Stimulated activated naive CD8-positive, alpha-beta T cell treated with anti-CD3 and anti-CD28 coated beads, Interleukin-15, Interleukin-2, amounts not matched to agents 100 U/mL and 50 U/mL, for 24 hours (primary cell): ENCODE measurements at places on chromosomes 16 and 17.

GRCh38 chr17:57861790-57862693, 12.2 kb upstream of the MRPS23 start:
- no peak for DNase-seq

- DNase-seq = no peak
Measured at GRCh38 chr16:83615953-83616350, 191.8 kb upstream of the HSBP1 start.

- no peak for DNase-seq
Measured at GRCh38 chr17:17140590-17140980, 65.5 kb downstream of the PLD6 start.

- no peak for DNase-seq
Measured at GRCh38 chr17:81449351-81449750, 54.1 kb downstream of the BAHCC1 start.

GRCh38 chr16:21159281-21159951, 942 bp downstream of the LDAF1 start:
- DNase-seq = peak; percentile 22

DNA sequence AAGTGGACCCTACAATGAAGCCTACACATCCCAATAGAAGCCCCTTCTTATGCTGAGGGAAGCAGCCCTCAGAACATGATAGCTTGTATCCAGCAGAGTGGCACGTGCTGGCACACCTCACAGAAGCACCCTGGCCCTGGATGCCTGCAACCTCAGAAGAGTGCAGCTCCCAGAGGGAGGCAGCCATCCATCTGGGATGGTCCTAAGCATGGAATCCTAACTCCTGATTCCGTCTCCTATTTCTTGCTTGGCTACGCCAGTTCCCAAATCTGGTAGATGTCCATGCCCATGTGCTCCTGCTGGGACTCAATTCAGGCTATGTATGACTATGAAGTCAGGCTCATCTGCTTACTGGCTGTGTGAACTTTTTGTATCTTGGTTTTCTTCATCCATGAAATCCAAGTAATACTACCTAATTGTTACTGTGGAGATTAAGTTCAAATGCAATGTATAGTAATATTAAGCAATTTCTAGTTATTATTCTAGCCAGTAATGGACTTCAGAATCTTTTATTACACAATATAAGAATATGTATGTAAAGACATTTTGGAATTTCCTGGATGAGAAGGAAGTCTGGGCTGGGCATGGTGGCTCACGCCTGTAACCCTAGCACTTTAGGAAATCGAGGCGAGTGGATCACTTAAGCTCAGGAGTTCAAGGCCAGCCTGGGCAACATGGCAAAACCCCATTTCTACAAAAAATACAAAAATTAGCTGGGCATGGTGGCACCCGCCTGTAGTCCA, 32.4 kb downstream of the SIAH1 start:
- DNase-seq = no peak

GRCh38 chr16:5428932-5429331, 331.3 kb upstream of the EEF2KMT start:
- no peak for DNase-seq

DNA sequence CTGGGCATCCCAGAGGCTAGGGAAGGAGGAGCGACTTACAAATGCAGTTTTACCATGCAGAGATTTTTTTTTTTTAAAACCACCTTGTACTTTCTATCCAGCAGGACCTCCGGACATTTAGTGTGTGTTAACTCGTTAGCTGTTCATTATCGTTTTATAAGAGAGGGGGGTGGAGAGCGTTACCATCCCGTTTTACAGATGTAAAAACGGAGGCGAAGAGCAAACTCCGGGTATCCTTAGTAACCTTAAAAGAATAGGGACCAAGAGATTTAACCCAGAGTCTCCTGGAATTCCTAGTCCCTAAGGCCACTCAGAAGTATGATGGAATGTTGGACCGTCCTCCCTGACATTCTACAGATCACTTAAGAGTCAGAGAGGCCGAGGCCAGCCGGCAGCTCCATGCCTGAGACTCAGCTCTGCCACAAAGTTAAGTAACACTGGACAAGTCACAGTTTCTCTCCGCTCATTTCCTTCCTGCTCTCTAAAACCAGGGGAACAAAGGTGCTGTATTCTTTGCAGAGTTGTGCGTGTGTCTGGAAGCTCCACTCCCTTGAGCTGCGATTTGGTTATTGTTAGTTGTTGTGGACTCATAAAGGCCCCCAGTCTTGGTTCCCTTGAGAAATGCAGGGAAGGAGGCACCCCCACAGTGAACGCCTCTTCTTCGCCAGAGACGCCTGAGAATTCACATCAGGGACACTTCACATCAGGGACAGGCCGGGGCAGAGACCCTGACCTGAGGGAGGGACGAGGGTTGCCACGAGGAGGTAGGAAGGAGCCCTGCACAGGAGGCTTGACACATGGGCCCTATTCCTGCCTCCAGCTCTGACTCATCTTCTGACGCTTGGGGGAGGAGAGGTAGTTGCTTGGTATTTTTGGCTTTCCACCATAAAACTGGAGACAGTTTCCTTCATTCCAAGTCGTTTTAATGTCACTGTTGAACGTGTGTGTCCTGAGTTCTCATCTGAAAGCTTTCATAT, 1.2 kb downstream of the DUSP14 start:
- peak; percentile 37 for DNase-seq

GRCh38 chr17:42577140-42577531, 393 bp downstream of the PSMC3IP start:
- DNase-seq = no peak

DNA sequence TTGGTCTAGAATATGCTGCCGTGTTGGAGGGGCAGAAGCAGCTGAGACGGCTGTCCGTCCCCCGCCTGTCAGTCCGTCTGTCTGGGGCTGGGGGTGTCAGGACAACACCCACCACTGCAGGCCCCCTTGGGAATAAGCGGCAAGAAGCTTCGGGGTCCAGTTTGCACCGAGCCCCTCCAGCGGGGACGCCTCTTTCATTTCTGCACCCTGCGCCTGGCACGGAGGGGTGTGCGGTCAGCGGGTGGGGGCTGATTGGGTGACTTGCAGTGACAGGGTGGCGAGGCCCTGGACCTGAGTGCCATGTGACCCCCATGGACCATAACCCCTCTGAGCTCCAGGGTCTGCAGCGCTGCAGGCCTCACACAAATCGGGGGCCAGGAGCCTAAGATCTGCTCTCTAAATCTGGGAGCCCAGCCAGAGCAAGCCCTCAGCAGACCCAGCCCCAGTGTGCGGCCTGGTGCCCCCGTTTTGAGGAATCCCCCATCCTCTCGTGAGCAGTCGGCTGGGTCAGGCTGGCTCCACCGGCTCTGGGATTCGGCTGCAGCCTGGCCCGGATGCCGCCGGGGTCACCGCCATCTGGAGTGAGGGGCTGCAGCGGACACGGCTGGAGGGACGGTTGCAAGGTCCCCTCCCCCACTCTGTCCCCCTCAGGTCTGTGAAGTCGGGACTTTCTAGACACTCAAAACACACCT, 8.3 kb downstream of the CBFA2T3 start:
- DNase-seq = no peak

GRCh38 chr17:28293994-28294393, 25.0 kb upstream of the TMEM97 start:
- DNase-seq = no peak

DNA sequence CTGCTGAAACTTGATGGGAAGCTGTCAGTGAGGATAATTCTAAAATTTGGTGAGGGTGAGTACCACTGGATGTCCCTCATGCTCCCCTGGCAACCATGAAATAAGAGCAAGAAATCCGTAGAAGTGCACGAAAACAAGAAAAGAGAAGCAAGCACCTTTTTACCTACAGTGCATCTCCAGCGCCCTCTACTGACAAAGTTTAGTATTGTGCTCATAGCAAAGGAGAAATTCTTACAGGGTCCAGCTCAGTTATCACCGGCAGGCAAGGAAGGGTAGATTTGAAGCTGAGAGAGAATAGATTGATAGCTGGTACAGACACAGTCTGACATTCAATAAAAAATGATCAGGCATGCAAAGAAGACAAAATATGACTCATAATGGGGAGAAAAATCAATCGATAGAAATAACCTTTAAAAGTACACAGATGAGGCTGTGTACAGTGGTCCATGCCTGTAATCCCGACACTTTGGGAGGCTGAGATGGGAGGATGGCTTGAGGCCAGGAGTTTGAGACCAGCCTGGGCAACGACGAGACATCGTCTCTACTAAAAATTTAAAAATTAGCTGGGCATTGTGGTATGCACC, 28.3 kb upstream of the TEX2 start:
- peak; percentile 19 for DNase-seq

GRCh38 chr17:75526555-75527270, 1.2 kb downstream of the LLGL2 start:
- DNase-seq = no peak

GRCh38 chr17:41647940-41648410, 23.6 kb upstream of the KRT17 start:
- DNase-seq = peak; percentile 95

- DNase-seq = no peak
Measured at GRCh38 chr17:39970157-39970692, 7.4 kb downstream of the GSDMA start.

GRCh38 chr17:74739227-74739831, 2.3 kb downstream of the RAB37 start:
- no peak for DNase-seq

DNA sequence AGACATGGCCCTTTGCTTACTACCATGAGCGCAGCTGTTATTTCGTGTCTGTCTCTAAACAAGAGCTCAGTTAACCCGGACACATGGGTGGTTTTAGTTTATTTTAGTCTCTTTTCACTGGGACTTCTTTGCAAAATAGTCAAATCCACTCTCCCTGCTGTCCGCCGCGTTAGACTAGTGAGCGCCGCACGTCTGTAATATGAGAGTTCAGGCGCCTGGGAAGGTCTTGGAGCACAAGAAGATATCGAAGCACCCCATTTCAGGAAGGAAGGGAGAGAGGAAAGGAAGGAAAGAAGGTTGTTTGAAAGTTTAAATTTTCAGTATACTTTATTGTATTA, 111.0 kb upstream of the CHMP6 start:
- DNase-seq = no peak

GRCh38 chr17:82232876-82233785, 4.3 kb downstream of the SLC16A3 start:
- no peak for DNase-seq

DNA sequence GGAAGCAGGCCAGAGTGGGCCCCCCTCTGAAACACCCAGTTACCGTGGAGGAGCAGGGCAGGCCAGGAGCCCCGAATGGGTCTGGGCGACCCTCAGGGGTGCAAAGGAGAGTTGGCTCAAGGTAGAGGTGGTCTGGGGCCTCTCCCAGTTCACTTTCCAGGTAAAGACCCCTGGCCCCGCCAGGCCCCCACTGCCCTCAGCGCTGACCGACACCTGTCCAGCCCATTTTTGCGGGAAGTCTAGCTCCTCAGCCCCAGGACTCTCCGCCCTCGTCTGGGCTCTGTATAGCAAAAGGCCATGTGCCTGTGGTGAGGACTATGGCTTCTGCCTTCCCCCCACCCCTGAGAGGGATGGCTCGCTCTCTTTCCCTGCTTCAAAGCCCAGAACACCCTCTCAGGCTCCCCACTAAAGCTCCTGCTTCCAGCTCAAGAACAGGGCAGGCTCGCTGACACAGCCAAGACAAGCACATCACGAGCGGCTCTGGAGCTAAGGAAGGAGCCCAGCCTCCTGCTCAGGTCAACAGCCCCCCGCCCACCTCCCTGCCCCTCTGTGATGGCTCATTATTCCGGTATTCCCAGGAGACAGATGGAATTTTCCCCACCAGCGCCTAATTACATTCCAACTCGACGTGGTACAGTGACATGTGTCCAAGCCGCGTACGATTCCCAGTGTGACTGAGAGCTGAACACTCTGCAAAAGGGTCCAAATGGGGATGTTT, 59.4 kb downstream of the RTN4RL1 start:
- DNase-seq = no peak

- DNase-seq = no peak
Measured at GRCh38 chr17:41639492-41640473, 15.4 kb upstream of the KRT17 start.

GRCh38 chr16:24764916-24765315, 35.5 kb downstream of the TNRC6A start:
- DNase-seq = no peak

GRCh38 chr17:83077411-83077810, 2.0 kb upstream of the METRNL start:
- no peak for DNase-seq

DNA sequence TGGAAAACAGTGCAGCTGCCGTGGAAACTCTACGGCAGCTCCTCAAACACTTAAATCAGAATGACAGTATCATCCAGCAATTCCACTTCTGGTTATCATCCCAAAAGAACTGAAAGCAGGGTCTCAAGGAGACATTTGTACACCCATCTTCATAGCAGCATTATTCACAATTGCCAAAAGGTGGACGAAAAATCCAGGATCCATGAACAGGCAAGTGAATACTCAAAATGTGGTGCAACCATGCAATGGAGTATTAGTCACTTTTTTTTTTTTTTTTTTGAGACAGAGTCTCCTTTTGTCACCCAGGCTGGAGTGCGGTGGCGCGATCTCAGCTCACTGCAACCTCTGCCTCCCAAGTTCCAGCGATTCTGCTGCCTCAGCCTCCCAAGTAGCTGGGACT, 10.6 kb upstream of the AATK start:
- no peak for DNase-seq

DNA sequence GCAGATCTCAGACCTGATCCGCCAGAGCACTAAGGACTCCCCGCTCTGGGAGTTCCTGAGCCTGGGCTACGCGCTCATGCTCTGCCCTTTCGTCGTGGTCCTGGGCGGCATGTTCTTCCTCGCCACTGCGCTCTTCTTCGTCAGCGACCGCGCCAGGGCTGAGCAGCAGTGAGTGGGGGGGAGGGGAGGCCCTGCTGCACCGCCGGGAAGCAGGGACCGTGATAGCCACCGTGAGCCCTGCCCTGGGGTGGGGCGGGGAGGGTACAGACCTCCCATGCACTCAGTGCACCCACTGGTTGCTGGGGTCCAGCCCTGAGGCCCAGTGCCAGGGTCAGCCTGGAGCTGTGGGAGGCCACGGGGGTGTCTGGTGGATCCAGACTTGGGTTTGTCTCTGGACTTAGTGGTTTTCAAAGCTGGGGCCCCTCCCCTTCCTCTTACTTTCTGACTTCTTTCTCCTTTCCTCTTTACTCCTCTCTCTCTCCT, 18.9 kb downstream of the MYBBP1A start:
- no peak for DNase-seq

DNA sequence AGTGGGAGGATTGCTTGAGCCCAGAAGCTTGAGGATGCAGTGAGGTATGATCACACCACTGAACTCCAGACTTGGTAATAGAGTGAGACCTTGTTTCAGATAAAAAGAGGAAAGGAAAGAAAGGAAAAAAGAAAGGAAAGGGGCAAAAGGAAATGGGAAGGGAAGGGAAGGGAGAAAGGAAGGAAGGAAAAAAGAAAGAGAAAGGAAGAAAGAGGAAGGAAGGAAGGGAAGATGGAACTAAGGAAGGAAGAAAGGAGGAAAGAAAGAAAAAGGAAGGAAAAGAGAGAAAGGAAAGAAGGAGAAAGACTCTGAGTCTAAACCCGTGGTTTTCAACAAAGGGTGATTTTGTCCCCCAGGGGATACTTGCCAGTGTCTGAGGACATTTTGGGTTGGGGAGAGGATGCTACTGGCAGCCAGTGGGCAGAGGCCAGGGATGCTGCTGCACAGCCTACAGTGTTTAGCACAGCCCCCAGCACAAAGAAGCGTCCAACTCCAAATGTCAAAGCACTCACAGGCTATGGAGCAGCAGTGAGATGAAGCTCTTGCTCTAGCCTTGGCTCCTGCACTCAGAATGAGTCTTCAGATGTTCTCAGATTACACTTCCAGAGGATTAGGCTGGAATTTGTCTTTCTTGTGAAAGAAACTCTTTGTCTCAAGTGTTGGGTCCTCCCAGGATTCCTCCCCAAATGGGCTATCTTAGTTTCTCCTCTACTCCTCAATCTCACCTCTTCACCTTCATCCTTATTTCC, 64.2 kb downstream of the BMERB1 start:
- no peak for DNase-seq

GRCh38 chr16:53770641-53771040, 66.7 kb downstream of the FTO start:
- no peak for DNase-seq
